Suprapubic skin (tissue), 4 donors: ENCODE measurements at places on chromosomes 3 and 15.

DNA sequence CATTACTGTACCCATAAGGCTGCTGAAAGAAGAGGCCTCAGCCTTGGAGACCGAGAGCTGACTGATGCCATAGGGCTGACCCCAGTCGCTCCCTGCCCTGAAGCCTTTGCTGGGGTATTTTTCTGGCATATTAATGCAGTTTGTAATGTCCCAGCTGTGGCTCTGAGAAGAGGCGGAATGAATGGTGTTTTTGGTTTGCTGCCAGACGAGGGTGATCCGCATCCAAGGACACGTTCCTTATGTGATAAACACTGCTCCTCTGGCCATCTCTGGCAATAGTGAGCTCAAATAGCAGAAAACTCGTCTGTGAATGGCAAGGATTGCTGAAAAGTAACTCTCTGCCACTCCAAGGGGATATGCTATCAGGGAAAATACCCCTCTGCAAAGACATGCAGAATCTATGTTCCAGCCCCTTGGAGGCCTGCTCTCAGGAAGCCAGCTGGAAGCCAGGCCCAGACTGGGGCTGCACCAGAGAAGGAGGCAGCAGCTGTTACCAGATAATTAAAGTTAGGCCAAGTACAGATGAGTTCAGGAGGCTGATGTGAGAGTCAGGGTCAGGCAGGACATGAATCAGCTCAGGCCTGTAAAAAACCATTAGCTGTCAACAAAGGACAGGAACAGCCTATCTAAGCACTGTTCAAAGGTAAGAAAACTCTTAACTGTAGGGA is 28.9 kb upstream of the KLHL6 start:
- no peaks in the 10 kb centered on the region for H3K27me3 ChIP-seq
- no peaks in the 10 kb centered on the region for H3K36me3 ChIP-seq
- peaks cover 8% of the 10 kb centered on the region for H3K4me1 ChIP-seq

- H3K27me3 ChIP-seq = no peaks in the 10 kb centered on the region
- H3K27ac ChIP-seq = no peak overlapping the region
- H3K4me1 ChIP-seq = no peaks in the 10 kb centered on the region
Observed at GRCh38 chr3:47337656-47338055, 43.2 kb upstream of the PTPN23 start.

GRCh38 chr15:56244811-56245576 is 1.3 kb upstream of the RFX7 start:
- no peaks in the 10 kb centered on the region for H3K36me3 ChIP-seq
- H3K27ac ChIP-seq = peak overlapping the region; percentile 89
- H3K4me1 ChIP-seq = peaks cover 41% of the 10 kb centered on the region
- peak overlapping the region; percentile 62 for H3K4me3 ChIP-seq
- no peaks in the 10 kb centered on the region for H3K27me3 ChIP-seq

- no peaks in the 10 kb centered on the region for H3K36me3 ChIP-seq
- no peaks in the 10 kb centered on the region for H3K27me3 ChIP-seq
- no peak for DNase-seq
Observed at GRCh38 chr3:51916418-51916817, 13.3 kb upstream of the IQCF1 start.

DNA sequence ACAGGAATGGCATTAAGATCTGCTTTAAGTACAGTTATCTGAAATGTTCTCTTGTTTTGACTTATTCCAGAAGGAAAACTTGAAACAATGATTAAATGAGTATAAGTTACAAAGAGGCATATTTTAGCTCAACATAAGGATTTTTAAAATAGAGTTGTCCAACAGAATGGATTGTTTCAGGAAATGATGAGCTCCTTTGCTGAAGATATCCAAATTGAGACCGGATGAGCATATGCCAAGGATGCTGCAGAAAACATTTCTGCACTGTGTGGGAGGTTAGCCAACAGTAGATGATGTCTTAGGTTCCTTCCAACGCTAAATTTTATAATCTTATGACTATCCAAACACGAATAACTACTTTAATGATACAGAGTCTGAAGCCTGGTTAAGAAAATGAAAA is 226.5 kb upstream of the NANOGP8 start:
- no peak overlapping the region for H3K4me3 ChIP-seq
- H3K27me3 ChIP-seq = no peaks in the 10 kb centered on the region
- peaks cover 13% of the 10 kb centered on the region for H3K4me1 ChIP-seq
- H3K27ac ChIP-seq = no peak overlapping the region
- no peaks in the 10 kb centered on the region for H3K36me3 ChIP-seq

DNA sequence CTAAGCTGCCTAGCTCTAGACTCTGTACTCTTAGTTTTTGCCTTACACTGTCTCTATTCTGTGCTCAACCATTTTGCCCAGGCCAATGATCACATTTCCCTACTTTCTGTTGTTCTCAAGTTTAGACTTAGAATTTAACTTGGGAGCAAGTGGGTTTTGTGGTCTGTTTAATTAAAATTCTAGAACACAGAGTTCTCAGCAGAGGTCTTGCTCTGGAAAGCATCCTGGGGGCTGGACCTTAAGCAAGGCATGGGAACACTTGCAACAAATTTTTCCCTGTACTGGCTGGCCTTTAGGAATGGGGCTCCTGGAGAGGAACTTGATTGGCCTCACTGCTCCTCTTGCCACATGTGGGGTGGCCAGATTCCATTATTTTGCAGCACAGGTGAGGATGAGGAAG is 236.3 kb upstream of the LRTM1 start:
- H3K27ac ChIP-seq = no peak overlapping the region
- H3K36me3 ChIP-seq = no peaks in the 10 kb centered on the region
- DNase-seq = no peak
- peaks cover 4% of the 10 kb centered on the region for H3K4me1 ChIP-seq

DNA sequence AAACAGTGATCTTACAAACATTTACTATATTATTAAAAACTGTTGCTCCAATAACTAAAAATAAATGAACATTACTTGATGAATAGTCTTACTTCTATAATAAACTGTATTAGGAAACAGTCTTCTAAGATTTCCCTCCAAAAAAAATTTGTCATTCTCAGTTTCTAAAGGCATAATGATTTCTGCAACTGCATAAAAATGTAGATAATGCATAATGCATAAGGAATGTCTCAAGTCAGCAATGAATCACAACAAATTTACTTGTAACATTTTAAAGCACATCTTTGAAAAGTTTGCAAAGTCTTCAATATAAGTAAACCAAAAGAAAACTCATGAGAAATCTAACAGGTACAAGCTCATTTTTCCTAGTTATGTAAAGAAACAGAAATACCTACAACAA is 113.5 kb downstream of the VPS13C start:
- H3K27me3 ChIP-seq = no peaks in the 10 kb centered on the region
- DNase-seq = no peak
- H3K4me1 ChIP-seq = no peaks in the 10 kb centered on the region
- H3K27ac ChIP-seq = no peak overlapping the region

DNA sequence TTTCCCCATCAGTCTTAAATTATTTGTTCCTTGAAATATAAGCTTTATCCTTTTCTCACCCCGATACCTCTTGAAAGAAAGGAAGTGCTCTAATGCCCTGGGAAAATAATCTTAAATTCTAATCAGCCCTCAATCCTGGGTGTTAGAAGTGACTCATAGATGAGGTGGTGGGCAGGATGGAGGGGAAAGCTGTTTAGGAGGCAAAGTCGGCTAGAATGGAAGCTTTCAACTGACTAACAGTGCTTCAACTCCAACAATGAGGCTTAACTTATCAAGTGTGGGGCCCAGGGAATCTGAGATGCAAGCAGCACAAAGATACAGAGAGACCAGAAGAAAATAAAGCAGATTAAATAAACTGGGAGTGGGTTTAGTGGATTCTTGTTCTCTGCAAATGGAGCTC is 175.8 kb downstream of the EPHB1 start:
- H3K36me3 ChIP-seq = no peaks in the 10 kb centered on the region
- H3K4me1 ChIP-seq = no peaks in the 10 kb centered on the region
- H3K4me3 ChIP-seq = no peak overlapping the region
- H3K27me3 ChIP-seq = no peaks in the 10 kb centered on the region

DNA sequence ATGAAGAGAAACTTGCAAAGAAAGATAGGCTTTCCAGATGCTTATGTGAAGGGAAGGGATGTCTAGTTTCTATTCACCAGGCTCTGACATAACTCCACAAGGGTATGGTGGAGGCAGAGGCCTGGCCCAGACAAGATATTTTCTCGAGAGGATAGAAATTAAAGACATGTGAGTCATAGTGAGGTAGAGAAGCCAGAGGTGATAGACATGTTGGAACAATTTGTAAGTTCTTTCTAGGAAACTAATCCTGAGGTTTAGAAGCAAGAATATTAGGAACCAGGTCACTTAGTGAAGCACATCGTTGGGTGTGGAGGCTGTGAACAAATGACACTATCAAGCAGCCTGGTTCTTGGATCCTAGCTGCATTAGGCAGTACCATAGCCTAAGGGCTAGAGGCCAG is 176.9 kb downstream of the BBX start:
- no peaks in the 10 kb centered on the region for H3K36me3 ChIP-seq
- H3K27me3 ChIP-seq = no peaks in the 10 kb centered on the region
- DNase-seq = no peak
- H3K4me3 ChIP-seq = no peak overlapping the region
- no peaks in the 10 kb centered on the region for H3K4me1 ChIP-seq

GRCh38 chr3:28042707-28043106 is 198.7 kb upstream of the CMC1 start:
- H3K4me1 ChIP-seq = no peaks in the 10 kb centered on the region
- DNase-seq = no peak
- H3K36me3 ChIP-seq = no peaks in the 10 kb centered on the region
- H3K27ac ChIP-seq = no peak overlapping the region
- no peaks in the 10 kb centered on the region for H3K27me3 ChIP-seq

DNA sequence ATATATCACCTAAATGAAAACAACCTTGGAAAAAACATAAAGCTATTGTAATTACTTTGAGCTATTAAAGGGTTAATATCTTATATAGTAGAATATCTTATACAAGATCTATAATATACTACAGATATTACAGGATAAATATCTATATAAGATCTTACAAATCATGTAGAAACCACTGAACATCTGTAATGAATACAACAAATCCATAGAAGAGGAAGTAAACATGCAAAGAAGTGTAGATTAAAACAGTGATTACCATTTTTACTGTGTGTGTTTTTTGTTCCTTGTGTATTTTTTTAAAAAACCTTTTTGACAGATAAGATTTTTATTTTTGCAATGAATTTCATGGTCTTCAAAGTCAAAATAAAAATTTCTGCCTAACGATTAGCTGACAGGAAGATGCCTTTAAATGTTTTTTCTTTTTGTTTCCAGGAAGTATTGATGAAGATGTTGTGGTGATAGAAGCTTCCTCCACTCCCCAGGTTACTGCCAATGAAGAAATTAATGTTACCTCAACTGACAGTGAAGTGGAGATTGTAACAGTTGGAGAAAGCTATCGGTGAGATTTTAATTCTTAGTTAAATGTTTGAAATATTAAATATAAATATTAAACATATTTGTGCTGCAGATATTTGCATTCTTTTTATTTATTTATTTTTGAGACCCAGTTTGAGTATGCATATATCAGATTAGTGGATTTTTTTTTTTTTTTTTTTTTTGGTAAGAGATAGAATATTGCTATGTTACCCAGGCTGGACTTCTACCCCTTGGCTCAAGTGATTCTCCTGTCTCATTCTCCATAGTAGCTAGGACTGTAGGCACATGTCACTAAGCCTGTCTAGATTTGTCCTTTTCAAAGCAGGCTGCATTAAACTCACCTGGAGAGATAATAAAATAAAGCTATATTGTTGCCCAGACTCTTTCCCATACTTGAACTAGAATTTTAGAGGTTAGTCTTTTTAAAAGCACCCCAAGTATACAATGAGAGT is 52.8 kb upstream of the CCNB2 start:
- no peak overlapping the region for H3K4me3 ChIP-seq
- no peaks in the 10 kb centered on the region for H3K4me1 ChIP-seq
- peaks cover 26% of the 10 kb centered on the region for H3K36me3 ChIP-seq
- H3K27ac ChIP-seq = no peak overlapping the region
- H3K27me3 ChIP-seq = no peaks in the 10 kb centered on the region
- DNase-seq = no peak

DNA sequence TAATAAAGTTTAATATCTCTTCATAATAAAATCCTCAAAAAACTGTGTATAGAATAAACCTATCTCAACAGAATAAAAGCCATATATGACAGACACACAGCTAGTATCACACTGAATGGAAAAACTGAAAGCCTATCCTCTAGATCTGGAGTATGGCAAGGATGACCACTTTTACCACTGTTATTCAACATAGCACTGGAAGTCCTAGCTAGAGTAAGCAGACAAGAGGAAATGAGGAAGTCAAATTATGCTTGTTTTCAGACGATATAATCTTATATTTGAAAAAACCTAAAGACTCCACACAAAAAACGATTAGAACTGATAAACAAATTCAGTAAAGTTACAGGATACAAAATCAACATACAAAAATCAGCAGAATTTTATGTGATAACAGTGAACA is 57.4 kb upstream of the DIPK2A start:
- no peak for DNase-seq
- no peak overlapping the region for H3K4me3 ChIP-seq
- no peak overlapping the region for H3K27ac ChIP-seq
- no peaks in the 10 kb centered on the region for H3K4me1 ChIP-seq
